Putamen (tissue), 1 donor: ENCODE measurements at places on chromosomes 6 and 20.

DNA sequence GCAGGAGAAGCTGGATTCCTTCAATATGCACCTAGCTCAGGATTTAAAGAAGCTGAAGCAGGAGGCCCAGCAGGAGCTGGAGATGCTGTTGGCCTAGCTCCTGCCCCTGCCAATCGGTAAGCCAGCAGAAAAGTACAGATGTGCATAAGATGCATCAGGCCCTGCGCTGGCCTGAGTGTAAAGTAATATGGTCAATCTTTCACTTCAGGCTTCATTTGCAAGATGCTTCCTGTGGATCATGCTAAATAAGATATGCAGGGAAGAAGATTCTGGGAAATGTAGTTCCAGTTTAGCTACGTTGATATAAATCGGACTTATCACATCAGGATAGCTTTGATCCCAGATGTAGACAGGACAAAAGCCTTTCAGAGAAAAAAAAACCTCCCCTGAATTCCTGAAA is 100.3 kb downstream of the GJA1 start:
- DNase-seq = no peak

DNA sequence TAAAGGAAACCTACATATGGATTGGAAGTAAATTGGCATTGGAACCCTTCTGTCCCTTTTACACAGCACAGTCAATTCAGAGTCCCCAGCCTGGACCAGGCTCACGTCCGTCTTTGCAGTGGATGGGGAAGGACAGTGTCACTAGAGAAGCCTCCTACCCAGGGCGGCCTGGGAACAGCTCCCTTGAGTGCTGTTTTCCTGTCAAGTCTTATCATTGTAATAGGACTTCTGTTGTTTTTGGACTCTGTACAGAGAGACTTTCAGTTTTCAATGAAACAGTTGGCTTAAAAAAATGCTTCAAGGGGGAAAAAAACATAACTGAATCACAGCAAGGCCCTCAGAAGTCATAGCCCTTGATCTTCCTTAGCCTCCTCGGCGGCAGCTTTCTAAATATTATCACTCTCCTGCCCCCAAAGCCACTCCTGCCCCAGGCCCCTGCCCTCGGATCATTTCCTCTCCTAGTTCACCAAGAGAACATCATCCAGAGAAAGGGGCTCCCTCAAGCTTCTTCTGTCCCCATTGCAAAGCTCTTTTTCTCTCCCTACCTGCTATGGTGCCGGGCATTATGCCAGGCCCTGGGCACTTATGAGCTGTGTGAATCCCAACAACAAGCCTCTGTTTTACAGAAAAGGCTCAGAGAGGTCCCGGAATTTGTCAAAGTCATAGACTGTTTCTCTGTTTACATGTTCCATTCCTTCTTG is 37.8 kb upstream of the CNKSR3 start:
- DNase-seq = peak; percentile 19

DNA sequence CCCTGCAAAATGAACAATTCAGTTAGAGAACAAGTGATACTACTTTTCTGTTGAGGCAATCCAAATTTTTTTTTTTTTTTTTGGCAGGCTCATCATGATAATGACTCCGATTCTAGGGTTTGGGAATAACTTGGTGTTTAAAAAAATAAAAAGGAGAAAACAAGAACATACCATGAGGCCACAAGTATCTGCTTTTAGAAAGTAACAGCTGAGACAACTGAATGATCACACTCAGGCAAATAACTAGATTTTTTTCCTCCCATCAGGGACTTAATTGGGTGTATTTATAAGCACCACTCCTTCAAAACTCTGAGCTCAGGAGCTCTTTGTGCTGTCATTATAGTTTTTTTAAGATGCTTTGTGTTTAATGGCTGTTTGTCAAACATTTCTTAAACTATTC is 29.6 kb downstream of the PAK5 start:
- DNase-seq = no peak

DNA sequence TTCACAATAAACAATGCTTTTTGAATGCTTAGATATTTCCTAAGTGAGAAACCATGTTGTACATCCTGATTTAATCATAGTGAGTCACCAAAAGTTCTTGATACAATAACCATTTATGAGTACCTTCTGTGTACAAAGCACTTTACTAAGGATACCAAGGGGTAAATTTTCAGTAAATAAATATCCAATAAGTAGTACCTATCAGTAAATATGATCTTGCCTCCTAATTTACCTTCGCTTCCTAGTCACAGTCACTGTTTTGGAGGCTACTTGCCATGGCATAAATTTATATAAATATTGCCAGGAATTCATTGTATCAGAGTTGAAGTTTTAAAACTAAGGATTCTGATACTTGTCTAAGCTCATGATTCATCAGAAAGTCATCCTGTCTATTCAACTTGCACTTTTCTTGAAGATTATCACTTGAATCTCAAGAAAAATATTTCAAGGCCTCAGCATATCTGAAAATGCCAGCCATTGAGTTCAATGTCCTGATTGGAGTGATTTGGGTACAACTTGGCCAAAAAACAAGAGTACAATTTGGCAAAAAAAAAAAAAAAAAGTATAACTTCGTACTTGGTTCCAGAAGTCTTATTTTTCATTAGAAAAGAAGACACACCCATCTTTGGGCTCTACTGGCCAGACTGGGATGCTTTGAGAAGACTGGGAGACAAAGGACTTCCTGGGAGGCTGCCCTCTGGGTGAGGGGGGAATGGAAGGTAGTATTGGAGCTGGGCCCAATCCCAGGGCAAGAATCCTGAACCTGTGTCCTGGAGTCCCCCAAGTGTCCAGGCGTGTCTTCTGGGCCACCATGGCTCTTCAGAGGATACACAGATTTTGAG is 32.8 kb downstream of the RAB22A start:
- DNase-seq = no peak

DNA sequence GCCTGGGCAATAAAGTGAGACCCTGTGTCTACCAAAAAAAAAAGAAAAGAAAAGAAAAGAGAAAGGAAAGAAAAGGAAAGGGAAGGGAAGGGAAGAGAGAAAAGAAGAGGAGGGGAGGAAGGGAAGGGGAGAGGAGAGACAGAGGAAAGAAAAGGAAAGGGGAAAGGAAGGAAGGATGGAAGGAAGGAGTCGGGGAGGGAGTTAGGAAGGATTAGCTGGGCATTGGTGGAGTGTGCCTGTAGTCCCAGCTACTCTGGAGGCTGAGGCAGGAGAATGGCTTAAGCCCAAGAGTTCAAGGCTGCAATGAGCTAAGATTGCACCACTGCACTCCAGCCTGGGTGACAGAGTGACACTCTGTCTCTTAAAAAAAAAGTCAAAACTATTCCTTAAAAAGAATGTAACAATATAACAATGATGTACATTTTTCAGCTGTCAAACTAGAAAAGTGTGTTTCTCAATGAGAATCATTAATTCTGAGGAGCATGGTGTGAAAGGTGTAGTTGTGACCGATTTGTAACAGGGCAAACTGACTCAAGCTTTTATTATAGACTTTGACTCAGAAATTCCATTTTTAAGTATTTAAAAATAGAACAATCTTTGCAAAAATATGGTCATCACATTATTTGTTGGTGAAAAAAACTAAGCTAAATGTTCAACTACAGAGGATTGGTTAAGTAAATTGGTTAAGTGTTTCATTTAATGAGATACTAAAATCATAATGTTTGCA is 14.7 kb downstream of the SNRPB start:
- DNase-seq = no peak

- DNase-seq = no peak
Observed at GRCh38 chr6:27280064-27280539, 32.0 kb downstream of the POM121L2 start.

- no peak for DNase-seq
Observed at GRCh38 chr6:71460933-71461332, 172.3 kb downstream of the OGFRL1 start.

GRCh38 chr20:52054123-52054522 is 137.5 kb downstream of the ZFP64 start:
- no peak for DNase-seq

GRCh38 chr6:45538641-45539547 is 161.2 kb upstream of the SUPT3H start:
- DNase-seq = no peak

GRCh38 chr6:106064756-106065155 is 21.4 kb upstream of the PRDM1 start:
- no peak for DNase-seq

DNA sequence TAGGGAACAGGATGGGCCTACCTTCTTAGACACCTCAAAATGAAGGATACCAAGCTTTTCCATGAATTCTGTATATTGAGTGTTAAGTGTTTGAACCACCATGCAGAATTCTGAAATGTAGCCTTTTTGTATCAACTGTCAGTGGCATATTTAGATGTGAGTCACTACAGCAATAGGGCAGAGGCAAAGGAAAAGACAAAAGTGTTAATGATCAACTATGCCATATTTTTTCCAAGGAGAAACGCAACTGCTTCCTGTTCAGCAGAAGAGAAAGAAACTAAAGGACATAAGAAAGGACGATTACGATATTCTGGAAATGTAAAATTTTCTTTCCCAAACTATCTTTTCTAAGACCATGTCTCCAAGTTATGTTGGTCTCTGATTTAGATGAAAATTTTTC is 104.6 kb upstream of the RSPO3 start:
- no peak for DNase-seq

DNA sequence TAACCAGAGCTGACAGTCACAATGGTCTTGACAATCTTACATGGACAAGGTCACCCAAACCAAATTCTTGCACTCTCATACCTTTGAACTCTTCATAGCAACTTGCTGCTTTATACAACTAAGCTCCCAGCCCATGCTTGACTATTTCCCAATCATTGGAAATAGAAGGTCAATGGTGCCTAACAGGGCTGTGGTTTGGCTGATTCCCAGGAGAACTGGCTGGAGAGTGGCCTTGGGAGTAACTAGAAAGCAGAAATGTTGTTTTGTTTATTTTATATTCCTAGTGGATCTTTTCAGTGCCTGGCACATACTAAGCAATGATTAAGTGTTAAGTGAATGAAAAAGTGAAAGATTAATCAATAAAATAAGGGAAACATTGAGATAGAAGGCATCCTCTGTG is 3.0 kb downstream of the SPINT4 start:
- DNase-seq = no peak

GRCh38 chr6:156854466-156855161 is 77.4 kb downstream of the ARID1B start:
- DNase-seq = no peak
